ENCODE measurements at places on chromosomes 3 and 15.

- H3K36me3 ChIP-seq: peaks cover 4% of the 10 kb centered on the region
- H3K4me3 ChIP-seq: no peak overlapping the region
- DNase-seq: no peak
- H3K27ac ChIP-seq: no peak overlapping the region
- H3K27me3 ChIP-seq: no peaks in the 10 kb centered on the region
- peaks cover 13% of the 10 kb centered on the region for H3K4me1 ChIP-seq
Measured at GRCh38 chr3:38148311-38148882, 9.9 kb downstream of the MYD88 start.

DNA sequence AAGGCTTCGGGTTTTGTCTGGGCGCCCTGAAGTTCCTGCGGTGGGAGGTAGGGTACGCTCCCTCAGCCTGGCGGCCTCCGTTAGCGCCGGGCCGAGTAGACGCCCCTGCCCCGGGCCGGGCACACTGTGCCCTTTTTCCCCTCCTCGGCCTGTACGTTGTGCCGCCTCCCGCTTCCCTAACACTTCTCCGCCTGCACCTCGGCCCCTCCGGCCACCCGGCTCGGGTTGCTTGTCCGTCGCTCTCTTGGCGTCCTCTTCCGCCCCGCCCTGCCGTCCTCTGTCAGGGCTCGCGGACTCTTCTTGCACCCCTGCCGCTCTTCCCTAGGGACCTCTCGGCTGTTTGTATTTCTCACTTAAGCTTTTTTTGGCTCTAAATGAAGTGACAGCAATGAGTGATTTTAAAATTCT is 384 bp downstream of the KNL1 start:
- no peak for DNase-seq
- H3K27me3 ChIP-seq: no peaks in the 10 kb centered on the region
- peak overlapping the region; percentile 86 for H3K4me3 ChIP-seq

DNA sequence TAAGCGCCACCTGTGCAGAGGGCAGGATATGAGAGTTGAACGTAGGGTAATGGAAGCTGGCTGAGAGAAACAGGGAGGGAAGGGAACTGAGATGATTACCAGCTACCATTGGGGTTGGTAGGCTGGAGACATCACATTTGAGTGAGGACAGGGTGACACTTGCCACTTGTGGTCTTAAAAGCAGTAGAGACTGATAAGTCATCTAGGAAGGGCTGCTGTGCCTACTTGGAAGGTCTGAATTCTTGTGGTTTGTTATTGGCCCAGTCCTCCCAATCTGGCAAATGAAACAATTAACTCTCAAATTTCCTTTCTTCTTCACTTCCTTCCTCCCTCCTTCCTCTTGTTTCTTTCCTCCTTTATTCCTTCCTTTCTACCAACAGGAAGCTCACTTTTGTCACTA is 46.8 kb downstream of the COL6A5 start:
- no peak for DNase-seq
- no peaks in the 10 kb centered on the region for H3K36me3 ChIP-seq
- no peak overlapping the region for H3K27ac ChIP-seq

DNA sequence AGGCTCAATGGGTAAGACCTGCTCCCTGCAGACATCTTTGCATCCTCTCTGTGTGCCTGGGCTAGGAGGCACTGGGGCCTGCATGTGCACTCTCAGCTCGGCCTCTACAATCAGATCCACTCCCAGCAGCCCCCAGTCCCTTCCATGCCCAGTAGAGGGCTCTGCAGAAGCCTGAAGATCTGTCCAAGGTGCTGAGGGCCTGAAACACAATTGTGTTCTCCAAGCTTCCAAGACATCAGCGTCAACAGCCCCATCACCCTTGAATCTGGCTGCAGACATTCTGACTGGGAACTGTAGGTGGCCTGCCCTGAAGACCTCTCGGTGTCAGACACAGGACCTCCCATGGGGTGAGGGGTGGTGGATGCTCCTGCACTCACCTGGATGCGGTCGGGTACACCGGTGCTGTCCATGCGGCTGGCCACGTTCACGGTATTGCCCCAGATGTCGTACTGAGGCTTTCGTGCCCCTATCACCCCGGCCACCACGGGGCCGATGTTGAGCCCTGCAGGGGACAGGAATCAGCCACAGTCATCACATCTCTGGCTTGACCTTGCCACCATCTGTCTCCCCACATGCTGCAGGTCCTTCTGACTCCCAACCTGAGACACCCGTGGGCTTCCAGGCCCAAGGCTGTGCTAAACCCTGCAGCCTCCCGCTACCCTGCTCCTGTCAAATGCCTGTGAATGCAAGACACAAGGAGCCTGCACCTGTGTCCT is 84.7 kb downstream of the SEC22A start:
- H3K27ac ChIP-seq: no peak overlapping the region
- peak; percentile 33 for DNase-seq
- H3K4me3 ChIP-seq: no peak overlapping the region
- no peaks in the 10 kb centered on the region for H3K36me3 ChIP-seq

DNA sequence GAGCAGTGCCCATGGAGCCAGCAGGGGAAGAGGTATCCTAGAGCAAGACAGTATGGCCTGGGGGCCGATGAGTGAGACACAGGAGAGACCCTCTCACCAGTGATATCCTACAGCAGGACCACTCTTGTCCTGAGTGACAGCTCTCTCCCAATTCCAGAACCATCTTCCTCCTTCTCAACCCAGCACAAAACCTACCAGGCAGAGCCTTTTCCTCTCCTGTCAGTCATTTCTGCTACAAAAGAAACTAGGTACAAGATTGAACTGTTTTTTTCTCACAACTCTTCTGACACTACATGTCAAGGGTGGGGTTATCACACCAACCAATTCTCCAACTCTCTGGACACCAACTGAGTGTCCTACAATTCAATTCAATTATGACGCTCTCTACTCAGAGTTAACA is 506.6 kb downstream of the EPHB1 start:
- no peaks in the 10 kb centered on the region for H3K36me3 ChIP-seq
- no peaks in the 10 kb centered on the region for H3K4me1 ChIP-seq
- no peaks in the 10 kb centered on the region for H3K27me3 ChIP-seq
- no peak overlapping the region for H3K4me3 ChIP-seq
- no peak overlapping the region for H3K27ac ChIP-seq

DNA sequence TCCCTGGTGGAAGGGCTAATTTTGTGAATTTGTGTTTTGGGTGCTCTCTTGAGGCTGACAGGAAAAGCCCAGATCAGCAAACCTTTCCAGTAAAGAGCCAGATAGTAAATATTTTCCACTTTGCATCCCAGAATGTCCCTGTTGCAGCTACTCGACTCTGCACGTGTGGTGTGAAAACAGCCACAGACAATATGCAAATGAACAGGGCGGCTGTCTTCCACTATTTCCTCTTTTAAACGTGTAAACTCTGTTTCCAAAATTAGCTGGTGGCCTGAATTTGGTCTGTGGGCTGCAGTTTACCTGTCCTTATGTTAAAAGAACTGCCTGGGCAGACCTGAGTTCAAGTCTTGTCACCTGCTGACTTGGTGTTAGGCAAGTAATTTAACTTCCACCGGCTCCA is 202.7 kb downstream of the EDEM1 start:
- H3K4me1 ChIP-seq: no peaks in the 10 kb centered on the region
- H3K4me3 ChIP-seq: no peak overlapping the region
- no peaks in the 10 kb centered on the region for H3K36me3 ChIP-seq
- DNase-seq: no peak

GRCh38 chr3:120764206-120764605 is 21.7 kb downstream of the GTF2E1 start:
- peaks cover 46% of the 10 kb centered on the region for H3K4me1 ChIP-seq
- H3K27ac ChIP-seq: no peak overlapping the region
- no peaks in the 10 kb centered on the region for H3K27me3 ChIP-seq
- no peak overlapping the region for H3K4me3 ChIP-seq
- H3K36me3 ChIP-seq: peaks cover 6% of the 10 kb centered on the region
- DNase-seq: no peak

Measured in effector memory CD8-positive, alpha-beta T cell (primary cell).